GM12865 (cell line): ENCODE measurements at places on chromosomes 1 and 21.

DNA sequence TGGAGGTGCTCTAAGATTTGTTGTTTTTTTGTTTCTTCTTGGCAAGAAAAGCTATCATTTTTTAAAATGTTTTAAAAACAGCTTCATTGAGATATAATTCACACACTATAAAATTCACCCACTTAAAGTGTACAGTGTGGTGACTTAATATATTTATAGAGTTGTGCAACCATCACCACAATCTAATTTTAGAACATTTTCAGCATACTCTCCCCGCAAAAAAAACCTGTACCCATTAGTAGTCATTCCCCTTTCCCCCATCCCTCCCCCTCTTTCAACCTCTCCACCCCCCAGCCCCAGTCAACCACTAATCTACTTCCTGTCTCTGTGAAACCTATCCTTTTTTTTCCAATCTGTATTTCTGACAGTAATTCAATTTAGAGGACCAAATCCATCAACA is 30.6 kb downstream of the ZC3H11B start:
- DNase-seq = peak; percentile 48

DNA sequence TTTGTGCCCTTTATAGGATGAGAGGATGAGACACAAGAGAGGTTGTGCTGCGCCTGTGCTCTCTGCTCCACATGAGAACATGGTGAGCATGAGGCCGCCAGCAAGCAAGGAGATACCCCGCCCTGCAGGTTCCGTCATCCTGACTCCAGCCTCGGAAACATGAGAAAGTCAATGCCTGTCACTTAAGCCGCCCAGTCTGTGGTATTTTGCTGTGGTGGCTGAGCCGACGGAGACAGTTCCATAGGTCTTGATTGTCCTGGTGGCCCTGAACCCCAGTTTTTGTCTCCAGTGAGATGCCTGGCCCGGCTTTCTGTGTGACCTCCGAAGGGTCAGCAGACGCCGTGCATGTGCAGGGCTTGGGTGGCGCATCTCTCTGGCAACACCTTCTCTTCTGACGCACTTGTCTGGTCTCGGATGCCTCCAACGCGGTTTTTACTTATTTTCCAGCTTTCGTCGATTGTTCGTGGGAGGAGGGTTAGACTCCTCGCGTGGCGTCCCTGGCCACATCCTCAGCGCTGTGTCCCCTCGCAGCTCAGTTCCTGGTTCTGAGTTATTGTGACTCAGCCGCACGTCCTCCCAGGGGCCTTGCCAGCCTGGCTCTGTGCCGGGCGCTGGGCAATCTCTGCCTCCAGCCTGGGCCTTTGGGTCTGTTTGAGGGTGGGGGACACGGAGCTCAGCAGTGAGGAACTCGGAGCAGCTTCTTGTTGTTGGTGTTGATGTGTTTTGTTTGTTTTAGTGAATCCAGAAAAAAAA is 70.0 kb downstream of the FAAP20 start:
- DNase-seq = no peak

- DNase-seq = no peak
Observed at GRCh38 chr1:108695535-108695934, 3.4 kb downstream of the PRPF38B start.

DNA sequence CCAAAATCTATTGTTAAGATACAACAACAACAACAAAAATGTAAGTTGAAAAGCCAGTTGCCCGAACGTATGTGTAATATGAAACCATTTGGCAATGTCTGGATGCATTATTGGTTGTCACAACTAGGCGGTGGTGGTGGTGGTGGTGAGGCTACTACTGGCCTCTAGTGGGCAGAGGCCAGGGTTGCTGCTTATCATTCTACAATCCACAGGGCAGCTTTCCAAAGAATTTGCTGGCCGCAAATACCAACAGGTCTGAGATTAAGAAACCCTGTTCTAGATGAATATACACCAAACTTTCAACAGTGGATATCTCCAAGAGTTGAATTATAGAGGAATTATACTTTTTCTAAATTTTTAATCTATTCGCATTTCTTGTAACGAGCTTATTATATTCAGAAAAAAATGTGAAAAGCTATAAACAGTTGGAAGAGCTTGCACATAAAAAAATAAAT is 26.8 kb upstream of the ZNF697 start:
- DNase-seq = peak; percentile 76
